ENCODE measurements at places on chromosomes 13 and 19.

GRCh38 chr19:4939466-4939865 is 29.4 kb upstream of the KDM4B start:
- DNase-seq, result no peak
- H3K27ac ChIP-seq, result no peak overlapping the region
- H3K4me3 ChIP-seq, result no peak overlapping the region
- H3K36me3 ChIP-seq, result peaks cover 95% of the 10 kb centered on the region

DNA sequence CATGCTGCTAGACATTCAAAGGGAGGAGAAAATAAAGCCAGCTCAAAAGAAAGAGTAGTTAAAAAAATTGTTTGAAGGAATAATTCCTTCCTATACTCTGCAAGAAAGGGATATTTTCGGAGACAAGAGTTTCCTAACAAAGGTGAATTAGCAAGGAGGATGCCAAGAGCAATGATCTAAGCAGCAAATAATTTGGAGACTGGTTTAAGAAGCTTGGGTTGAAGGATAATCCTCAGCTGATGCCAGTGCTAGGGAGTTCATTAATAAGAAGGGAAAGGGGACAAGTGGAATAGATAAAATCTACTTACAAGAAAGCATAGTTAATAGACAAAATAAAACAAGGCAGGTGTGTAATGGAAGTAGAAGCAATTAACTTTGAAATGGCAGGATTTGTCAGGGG is 372.3 kb downstream of the NDFIP2 start:
- no peak overlapping the region for H3K27ac ChIP-seq
- no peak for DNase-seq
- H3K4me3 ChIP-seq, result no peak overlapping the region
- H3K36me3 ChIP-seq, result no peaks in the 10 kb centered on the region

DNA sequence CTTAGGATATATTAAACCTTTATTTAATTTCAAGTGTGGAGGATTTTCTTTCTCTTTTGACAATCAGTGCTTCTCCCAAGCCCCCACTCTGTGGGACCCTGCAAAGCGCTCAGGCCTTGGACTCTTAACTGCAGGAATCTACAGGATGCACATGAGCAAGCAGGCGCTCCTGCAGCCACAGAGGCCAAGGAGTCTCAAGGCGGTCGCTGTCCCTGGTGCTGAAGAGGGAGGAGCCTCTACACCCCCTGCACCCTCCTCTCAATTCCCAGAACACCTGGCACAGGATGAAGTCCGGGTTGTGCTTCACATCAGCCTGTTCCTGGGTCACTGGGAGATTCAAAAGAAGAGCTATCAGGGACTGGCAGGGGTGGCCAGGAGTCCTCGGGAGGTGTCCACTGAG is 13.5 kb downstream of the OR10H4 start:
- DNase-seq, result peak; percentile 26
- no peak overlapping the region for H3K27ac ChIP-seq
- H3K36me3 ChIP-seq, result no peaks in the 10 kb centered on the region
- H3K4me3 ChIP-seq, result no peak overlapping the region
- H3K27me3 ChIP-seq, result no peaks in the 10 kb centered on the region
- H3K4me1 ChIP-seq, result no peaks in the 10 kb centered on the region

- H3K4me3 ChIP-seq, result no peak overlapping the region
- no peak for DNase-seq
- H3K27me3 ChIP-seq, result peaks cover 2% of the 10 kb centered on the region
Observed at GRCh38 chr13:97502181-97502580, 68.2 kb downstream of the RAP2A start.

DNA sequence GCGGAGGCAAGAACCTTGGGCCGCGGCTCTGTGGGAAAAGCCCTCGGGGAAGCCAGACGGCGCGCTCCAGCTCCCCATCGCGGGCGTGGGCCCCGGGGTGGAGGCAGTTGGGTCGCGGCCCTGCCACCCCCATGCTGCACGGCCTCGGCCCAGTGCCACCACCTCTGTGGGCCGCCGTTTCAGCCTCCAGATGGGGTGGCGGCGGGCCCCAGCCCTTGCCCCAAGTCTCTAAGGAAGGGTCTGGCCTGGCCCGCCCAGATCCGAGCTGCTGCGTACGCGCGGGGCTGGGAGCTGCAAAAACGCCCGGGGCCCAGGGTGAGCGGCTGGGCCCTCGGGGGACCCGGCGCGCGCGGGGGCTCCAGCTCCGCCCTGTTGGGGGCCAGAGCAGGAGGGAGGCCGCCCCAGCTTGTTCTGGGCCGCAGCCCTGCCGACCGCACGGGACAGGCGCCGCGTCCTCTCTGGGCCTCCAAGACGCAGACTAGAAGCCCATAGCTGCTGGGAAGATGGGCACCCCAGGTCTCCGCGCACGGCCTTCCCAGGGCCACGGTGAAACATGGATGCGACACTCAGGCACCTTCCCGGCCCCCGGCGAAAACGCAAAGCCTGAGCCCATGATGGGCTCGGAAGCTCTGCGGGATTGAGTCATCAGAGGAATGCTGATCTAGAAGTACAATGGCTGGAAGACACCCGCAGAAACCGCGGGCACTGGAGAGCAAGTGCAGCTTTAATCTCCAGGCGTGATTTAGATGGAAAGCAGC is 110.1 kb downstream of the KCTD15 start:
- no peaks in the 10 kb centered on the region for H3K36me3 ChIP-seq
- no peaks in the 10 kb centered on the region for H3K4me1 ChIP-seq
- DNase-seq, result no peak
- no peak overlapping the region for H3K27ac ChIP-seq

- no peak overlapping the region for H3K4me3 ChIP-seq
- no peak overlapping the region for H3K27ac ChIP-seq
- no peaks in the 10 kb centered on the region for H3K27me3 ChIP-seq
- no peaks in the 10 kb centered on the region for H3K4me1 ChIP-seq
- no peak for DNase-seq
Observed at GRCh38 chr13:33208290-33209220, 77.0 kb downstream of the STARD13 start.

DNA sequence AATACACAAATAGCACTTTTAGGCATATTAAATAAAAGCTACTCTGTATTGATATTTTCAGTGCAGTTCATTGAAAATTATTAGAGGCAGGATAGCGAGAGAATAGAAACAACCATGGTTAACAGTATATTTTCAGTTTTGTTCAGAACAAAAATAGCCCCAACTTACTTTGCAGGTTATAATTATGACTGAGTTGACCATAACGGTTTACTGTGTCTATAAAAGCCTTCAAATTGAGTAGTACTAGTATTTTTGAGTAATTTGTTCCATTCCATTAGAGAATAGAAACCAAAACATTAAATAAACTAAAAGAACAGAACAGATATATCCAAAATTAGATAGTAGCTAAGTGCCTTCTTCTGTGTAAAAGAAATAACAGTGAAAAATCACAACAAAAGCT is 1108.4 kb upstream of the PCDH20 start:
- H3K36me3 ChIP-seq, result no peaks in the 10 kb centered on the region
- DNase-seq, result no peak
- H3K4me3 ChIP-seq, result no peak overlapping the region

DNA sequence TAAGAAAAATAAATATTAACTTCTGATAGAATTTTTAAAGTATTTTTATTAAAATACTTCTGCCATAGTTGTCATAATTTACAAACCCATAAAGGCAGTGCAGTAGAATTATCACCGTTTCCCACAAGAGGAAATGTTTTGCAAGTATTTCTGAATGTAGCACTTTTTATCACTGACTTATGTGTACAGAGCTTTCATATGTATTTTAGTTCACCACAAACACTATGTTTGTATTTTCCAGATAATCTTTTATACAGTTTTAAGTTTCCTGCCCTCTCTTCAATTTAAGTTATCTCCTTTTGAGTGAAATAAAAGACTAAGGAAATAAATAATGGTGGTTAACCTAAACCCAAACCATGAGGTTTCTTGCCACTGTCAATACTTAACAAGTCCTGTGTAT is 24.2 kb downstream of the MIPEP start:
- no peak overlapping the region for H3K4me3 ChIP-seq
- H3K36me3 ChIP-seq, result peaks cover 8% of the 10 kb centered on the region
- no peaks in the 10 kb centered on the region for H3K4me1 ChIP-seq
- H3K27me3 ChIP-seq, result no peaks in the 10 kb centered on the region
- H3K27ac ChIP-seq, result no peak overlapping the region
- no peak for DNase-seq
